Bone marrow (tissue), 2 donors: ENCODE measurements at places on chromosomes 6 and 20.

GRCh38 chr6:29831776-29832175 lies 4.2 kb downstream of the HLA-G start:
- no peak for DNase-seq

GRCh38 chr20:11378252-11378651 lies 539.4 kb upstream of the BTBD3 start:
- no peak for DNase-seq

GRCh38 chr6:19712012-19712688 lies 125.0 kb upstream of the ID4 start:
- DNase-seq, result no peak

DNA sequence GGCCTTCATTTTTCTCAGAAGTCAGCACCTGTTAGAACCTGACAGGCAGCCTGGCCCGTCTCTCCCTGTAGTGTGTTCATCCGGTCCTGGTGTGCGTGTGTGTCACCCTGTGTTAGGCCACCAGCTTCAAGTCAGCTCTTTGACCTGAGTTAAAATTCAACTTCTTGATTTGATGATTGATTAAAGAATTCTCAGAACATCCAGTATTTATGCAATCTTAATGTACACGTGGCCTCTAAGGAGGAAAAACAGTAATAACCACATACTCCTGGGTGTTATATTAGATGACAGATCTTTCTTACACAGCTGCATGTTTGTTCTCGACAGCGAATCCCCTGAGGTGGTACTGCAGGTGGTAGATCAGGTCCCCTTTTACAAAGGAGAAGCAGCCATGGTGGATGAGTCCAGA lies 19.1 kb upstream of the TMEM217 start:
- DNase-seq, result no peak

DNA sequence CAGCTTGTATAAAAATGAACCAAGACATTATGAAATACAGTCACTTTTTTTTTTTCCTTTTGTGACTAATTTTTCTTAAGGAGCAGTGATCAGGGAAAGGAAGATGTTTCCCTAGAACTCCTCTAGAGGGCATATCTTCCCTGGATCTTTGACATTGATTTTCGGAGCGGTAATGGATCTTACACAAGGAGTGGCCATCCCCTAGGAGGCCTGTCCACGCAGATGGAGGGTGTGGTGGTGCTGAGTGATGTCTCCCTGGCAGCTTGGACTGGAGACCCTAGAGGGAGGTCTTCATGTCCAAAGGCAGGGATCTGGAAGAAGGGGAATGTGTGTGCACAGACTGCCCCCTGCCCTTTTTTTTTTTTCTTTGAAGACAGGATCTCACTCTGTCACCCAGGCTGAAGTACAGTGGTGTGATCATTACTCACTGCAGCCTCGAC lies 7.0 kb upstream of the KIFC1 start:
- no peak for DNase-seq

GRCh38 chr6:56370561-56371211 lies 123.3 kb upstream of the COL21A1 start:
- no peak for DNase-seq

- no peak for DNase-seq
These were observed 483.5 kb downstream of the UTRN start for GRCh38 chr6:144768551-144769075.

DNA sequence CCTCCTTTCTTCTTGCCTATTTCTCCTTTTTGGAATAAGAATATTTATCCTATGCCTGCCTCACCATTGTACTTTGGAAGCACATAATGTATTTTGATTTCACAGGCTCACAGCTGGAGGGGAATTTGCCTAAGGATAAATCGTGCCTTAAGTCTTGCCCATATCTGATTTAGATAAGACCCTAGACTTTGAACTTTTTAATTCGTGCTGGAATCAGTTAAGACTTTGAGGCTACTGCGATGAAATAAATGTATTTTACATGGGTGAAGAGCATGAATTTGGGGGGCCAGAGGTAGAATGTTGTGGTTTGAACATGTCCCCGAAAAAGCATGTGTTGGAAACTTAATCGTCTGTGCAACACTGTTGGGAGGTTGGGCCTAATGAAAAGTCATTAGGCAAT lies 648.8 kb downstream of the EPHA7 start:
- DNase-seq, result no peak

GRCh38 chr6:102114402-102114801 lies 720.9 kb downstream of the GRIK2 start:
- no peak for DNase-seq

GRCh38 chr20:62122654-62123449 lies 577 bp downstream of the LSM14B start:
- no peak for DNase-seq

GRCh38 chr6:18185624-18186023 lies 30.4 kb downstream of the KDM1B start:
- no peak for DNase-seq

DNA sequence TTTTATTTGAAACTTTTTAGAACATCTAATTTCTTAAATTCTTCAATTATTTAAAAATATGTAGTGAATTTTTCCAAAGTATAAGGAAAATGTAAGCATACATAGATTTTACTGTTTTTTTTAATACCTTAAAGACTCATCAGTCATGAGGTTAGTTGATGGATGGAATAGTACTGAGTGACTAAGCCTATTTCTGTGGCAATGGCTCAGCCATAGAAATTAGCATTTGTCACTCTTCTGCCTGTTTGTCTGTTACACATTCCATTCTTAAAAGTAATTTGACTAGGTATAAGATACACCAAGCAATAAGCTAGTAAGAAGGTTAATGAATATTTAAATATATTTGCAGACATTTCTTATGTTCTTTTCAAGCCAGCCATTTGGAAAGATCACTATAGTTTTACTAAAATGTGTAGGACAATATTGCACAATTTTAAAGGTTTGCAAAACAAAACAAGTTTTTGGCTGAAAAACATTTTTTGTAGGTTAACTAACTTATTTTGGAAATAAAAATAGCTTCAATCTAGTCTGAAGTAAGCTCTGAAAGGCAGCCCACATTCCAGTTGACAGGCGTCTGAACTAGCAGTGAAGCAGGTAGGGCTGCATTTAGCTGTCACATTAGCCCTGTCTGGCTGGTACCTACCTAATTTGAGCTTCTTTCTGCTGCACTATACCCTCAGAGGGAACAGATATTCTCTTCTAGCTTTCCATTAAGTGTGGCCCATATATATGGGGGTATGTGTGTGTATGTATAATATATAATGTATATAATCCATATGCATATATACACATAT lies 385.7 kb downstream of the GRIK2 start:
- DNase-seq, result no peak

- DNase-seq, result no peak
These were observed 229.9 kb upstream of the MAP3K7 start for GRCh38 chr6:90816764-90817163.

DNA sequence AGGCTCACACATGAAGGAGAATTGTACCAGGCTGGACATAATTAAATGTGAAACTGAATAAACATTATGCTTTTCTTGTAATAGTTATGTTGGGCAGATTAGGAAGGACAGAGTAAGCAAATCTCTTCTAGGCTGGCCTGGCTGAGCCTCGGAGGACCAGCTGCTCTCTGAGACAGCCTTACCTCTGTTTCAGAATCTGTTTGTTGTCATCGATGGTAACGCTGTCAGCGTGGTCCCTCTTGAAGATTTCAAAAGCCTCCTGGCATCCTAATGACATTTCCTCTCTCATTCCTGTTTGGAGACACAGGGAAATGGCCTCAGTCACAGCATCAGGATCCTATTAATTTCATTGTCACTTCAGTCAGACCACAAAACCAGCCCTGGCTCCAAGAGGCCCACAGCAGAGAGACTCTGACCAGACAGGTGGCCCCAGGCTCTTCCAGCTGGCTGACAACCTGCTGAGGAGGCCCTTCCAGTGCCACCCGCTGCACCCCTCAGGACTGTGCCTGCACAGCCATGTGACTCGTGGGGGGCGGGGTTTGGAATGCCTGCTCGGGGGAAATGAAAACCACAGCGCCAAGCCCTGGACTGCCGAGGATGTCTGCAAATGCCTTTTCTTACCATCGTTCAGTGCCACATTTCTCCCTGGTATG lies 108.5 kb upstream of the KCNK16 start:
- DNase-seq, result no peak

GRCh38 chr6:167090171-167090570 lies 32.7 kb upstream of the CCR6 start:
- peak; percentile 11 for DNase-seq

- DNase-seq, result no peak
These were observed 468.0 kb downstream of the UTRN start for GRCh38 chr6:144753023-144753705.

GRCh38 chr6:54059683-54060082 lies 51.6 kb upstream of the MLIP start:
- DNase-seq, result no peak

DNA sequence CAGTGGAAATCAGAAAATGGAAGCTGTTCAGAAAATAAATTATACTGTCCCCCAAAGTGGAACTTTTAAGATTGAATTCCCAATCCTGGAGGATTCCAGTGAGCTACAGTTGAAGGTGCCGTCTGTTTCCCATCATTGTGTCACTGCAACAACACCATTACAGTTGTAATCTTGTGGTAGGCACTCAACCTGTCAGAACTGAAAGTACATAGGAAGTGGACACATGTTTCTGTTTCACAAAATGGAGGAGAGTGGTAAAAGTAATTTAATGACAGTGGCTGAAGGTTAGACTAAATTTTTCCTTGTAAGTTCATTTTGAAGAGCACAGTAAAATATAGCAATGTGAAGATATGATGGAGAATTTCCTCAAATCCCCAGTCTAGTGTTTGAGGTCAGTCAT lies 70.0 kb downstream of the CD109 start:
- no peak for DNase-seq

DNA sequence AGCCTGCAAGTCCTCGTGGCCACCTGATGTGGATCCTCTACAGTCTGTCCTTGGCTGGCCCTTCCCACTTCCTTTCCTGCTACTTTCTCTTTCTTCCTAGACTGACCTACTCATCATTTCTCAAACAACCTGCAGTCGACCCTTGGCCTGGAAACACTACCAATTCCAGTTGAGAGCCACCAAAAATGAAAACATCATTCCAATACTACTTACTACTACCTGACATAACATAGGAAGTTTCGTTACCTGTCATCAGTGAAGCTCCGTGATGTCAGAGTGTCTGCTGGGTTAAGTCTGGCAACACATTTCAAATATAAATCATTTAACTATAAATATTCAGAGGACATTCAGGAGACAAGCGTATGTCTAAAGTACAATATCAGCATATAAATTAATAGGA lies 13.8 kb downstream of the GZF1 start:
- DNase-seq, result no peak

DNA sequence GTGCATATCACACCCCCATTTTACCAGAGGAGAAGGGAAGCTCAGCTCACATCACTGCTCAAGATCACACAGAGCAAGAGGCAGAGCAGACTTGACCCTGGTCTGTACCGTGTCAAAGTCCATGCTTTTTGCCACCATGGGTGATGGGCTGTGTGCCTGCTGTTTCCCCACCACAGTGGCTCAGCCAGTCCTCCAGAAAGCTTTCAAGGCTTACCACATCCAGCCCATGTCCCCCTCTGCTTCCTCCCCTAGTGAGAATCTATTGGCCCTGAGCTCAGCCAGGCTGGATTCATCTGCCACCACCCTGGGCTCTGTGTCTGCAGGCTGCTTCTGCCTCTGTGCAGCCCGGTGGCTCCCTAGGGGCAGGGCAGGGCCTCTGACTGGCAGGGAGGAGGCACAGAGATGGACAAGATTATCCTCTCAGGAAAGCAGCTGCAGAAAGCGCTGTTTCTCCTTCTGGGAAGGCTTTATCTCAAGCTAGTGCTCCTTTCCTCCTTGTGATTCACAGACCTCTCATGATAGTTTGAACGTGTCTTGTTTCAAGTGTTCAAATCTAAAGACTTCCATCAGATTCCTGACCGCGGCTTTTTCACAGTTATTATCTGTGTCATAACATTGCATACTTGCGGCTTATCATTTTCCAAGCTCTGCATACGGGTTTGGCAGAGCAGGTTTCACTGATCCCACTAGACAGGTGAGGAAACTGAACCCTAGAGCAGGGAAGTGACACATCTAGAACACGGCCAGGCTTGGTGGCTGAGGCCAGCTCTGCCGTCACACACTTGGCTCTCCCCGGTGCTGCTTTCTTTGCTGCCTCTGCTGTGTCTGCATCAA lies 37.4 kb downstream of the VEGFA start:
- peak; percentile 63 for DNase-seq

GRCh38 chr6:113476937-113477839 lies 380.0 kb upstream of the MARCKS start:
- no peak for DNase-seq

DNA sequence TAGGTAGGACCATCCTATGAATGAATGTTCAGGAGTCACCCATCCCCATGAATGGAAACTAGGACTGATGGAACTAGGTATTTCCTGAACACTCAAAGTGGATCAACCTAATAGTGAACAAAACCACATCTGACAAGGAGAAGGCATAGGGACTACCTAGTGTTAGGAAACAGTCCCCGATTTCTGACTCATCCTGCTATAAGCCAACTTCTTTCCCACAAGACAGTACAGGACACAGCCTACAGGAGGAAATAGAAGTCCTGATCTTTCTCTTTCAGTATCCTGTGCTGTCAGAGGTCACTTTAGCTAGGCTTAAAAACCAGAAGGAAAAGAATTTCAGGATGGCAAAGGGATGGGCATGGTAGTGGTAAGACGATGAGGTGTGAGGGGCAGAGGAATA lies 19.5 kb upstream of the GMDS start:
- DNase-seq, result no peak

GRCh38 chr6:139855671-139856311 lies 481.3 kb upstream of the CITED2 start:
- no peak for DNase-seq

GRCh38 chr6:46993846-46994245 lies 48.3 kb downstream of the ADGRF1 start:
- DNase-seq, result no peak

GRCh38 chr6:168367285-168367751 lies 47.7 kb upstream of the DACT2 start:
- no peak for DNase-seq

GRCh38 chr20:1565461-1565860 lies 8.0 kb upstream of the SIRPD start:
- DNase-seq, result no peak

- DNase-seq, result no peak
These were observed 59.0 kb downstream of the THEMIS start for GRCh38 chr6:127841811-127842210.

- DNase-seq, result no peak
These were observed 74.9 kb upstream of the BMP5 start for GRCh38 chr6:55950071-55950814.

GRCh38 chr6:56079751-56080540 lies 167.4 kb downstream of the COL21A1 start:
- DNase-seq, result no peak

DNA sequence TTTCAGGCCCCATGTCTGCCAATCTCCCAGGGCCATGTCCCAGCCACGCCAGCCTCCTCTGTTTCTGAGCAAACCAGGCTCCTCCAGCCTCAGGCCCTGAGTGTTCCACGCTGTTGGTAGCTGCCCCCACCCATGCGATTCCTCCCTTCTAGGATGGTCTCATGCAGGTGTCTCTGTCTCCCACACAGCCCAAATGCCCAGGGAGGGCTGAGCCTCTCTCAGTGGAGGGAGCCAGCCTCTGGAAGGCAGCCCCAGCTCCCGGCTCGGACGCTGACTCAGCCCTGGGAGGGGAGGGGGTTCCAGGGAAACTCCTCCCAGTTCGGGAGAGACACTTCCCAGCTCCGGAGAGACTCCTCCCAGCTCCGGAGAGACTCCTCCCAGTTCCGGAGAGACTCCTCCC lies 122.9 kb upstream of the AFDN start:
- no peak for DNase-seq
